ENCODE measurements at places on chromosomes 2 and 18.
A peak's percentile ranks its signal among the peaks of the same experiment; 100 is the strongest.

DNA sequence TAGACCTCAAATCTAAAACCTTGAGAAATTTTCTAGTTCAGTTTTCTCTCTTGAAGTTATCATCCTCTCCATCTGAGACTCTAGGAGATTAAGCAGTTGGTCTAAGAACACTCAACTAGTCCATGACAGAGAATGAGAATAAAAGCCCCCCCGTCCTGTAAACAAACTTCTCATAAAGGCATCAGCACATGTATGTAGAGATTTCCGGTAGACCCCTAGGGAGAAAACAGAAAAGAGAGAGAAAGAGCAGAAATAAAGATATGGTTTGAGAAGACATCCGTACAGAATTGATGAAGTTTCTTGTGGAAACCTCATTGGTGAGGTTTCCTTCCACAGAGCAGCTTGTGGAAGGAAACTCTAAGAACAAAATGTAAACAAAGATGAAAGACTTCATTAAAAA, 3.2 kb upstream of the GPR155 start:
- DNase-seq: no peak

- DNase-seq: no peak
Observed at GRCh38 chr2:48221846-48222516, 308.0 kb upstream of the STON1 start.

DNA sequence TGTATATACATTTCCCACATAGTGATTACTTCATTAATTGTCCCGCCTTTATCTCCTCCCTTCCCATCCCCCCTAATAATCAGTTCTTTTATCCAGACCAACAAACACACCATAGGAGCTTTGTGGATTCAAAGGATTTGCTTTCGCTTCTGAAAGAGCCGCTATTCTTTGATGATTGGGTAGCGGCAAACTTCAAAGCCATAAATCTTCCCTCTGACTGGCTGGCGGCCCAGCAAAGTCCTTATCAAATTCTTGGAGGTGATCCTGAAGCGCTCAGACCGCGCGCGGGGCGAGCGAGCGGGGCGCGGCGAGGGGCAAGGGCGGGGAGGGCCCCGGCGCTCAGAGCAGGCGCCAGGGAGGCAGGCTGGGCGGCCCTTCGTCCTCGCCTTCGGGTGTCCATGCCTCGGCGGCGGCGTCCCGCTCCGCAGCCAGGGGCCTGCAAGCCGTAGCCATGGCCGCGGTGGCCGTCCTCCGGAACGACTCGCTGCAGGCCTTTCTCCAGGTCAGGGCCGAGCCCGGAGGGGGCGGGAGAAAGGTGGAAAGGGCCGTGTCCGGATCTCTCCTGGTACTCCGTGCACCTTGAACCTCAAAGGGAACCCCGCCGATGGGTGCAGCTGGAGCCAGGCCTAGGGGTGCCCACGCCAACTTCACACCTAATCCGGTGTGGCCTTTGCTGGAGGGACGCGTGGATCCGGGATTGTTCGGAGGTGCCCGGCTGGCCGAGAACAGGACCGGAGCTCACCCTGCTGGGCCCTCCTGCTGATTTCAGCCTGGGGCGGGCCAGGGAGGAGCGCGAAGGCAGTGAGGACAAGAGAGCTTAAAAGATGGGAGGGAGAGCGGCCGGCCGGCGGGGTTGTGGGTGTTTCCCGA, at the start of gene SP5:
SP5 (plus strand) TSS at position 276 of the 870 bp plus-strand sequence; CDS start at position 452, 176 bp downstream.
- peak; percentile 44 for DNase-seq

GRCh38 chr2:186309901-186310300, 176.2 kb upstream of the ZC3H15 start:
- no peak for DNase-seq

GRCh38 chr2:62152000-62152399, 43.9 kb upstream of the B3GNT2 start:
- DNase-seq: no peak

- no peak for DNase-seq
Observed at GRCh38 chr2:68857202-68857845, 13.9 kb downstream of the BMP10 start.

DNA sequence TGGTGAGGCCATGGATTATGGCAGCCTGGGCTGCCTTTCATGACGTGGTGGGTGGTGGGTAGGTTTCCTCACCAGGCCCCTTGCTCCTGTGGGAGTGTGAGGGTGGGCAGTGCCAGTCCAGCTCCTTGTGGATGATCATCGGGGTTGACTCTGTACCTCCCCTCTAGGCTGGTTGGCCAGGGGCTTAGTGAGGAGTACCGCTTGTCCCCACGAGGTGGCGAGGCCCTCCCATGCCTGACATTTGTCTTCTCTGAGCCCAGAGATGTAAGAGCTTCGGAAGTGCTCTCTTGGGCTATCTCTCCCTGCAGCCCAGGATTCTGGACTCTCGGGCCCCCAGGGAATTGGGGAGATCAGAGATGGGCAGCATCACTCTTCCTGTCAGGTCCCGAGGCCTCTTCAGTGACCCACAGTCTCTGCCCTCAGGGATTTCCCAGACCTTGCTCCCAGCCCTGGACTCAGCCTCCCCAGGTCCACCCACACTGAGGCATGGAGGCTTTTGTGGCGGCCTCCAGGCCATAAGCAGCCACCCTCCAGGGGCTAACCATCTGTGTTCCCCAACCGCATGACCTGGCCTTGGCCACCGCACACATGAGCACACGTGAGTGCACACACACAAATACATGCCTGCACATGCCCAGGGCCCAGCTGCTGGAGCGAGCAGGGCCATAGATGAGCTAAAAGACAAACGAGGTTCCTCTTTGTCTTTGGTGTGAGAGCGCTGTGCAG, 6.5 kb downstream of the SPR start:
- peak; percentile 76 for DNase-seq

DNA sequence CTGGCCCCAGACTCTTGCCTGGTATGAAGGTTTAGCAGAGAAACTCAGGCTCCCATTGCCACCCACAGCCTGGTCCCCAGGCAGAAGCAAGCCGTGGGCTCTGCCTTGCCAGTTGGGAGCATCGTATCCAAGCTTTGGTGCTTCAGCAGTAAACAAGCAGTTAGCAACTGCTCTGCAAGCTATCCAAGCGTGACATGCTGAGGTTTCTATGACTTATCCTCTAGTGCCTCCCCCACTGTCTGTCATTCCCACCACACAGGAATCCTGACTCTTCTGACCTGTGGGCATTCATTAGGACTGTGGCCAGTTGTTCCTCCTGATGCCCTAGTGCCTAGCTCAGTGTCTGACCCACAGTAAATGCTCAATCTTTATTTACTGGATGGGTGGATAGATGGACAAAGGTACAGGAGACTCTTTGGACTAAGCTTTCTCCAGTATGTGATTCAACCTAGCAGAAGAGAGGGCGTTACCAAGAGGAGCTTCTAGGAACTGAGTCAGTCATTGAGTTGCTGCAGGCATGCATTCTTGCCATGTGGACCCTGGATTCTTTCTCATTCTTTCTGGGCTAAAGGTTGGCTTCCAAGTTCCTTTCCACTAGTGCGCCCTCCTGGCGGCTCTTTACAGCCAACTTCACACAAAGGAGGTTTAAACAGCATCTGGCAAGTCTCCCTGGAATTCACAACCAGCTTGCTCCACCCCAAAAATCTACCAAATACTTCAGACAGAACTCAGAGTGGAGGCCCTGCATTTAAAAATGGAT, 40.6 kb upstream of the MRPL19 start:
- no peak for DNase-seq
